Stimulated activated CD8-positive, alpha-beta memory T cell treated with anti-CD3 and anti-CD28 coated beads, Interleukin-2, amount 100 ng/mL, for 48 hours (primary cell): ENCODE measurements at places on chromosomes 3 and 15.

DNA sequence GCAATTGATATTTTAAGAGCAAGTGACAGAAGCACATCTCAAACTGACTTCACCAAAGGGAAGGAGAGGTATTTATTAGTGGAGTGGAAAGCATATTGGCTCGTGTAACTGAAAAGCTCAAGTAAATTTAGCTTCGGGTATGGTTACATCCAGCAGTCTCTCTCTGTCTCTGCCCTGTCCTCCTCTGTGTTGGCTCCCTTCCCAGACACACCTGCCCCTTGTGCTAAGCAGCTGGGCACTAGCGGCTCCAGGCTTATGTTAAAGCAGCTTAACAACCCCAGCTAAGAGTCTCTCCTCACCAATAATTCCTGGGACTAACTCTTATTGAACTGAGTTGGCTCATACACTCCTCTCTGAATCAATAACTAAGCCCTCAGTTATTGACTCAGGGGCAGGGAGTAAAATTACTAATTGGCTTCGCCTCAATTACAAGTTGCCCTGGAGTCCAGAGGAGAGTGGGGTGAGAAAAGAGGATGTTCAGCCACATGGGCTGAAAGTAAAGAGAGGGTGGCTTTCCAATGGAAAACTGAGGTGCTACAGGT lies 12.8 kb upstream of the SH3BP5 start:
- DNase-seq = no peak

- DNase-seq = no peak
Measured at GRCh38 chr3:190706582-190706981, 155.9 kb downstream of the GMNC start.

GRCh38 chr3:138440596-138440995 lies 6.2 kb downstream of the ESYT3 start:
- no peak for DNase-seq

DNA sequence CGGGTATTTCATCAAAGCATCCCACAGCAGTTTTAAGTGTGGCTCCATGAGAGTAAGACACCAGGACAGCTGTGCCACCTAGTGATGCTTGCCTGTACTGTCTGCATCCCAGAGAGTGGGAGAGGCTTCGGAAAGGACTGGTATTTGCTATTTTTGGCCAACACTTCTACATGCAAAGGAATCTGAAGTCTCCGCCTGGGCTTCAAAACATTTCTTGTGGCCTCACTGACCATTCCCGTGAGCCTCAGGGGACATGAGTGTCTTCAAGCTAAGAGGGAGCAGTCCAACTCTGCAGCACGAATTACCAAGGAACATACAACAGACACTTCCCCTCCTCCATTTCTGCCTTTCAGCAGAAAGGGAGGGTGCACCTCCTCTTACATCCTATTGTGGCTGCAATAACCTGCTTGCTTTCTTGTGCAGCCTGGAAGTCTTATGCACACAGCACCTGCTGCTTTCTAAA lies 177.5 kb downstream of the RORA start:
- no peak for DNase-seq

GRCh38 chr3:147701195-147701594 lies 292.0 kb downstream of the ZIC1 start:
- DNase-seq = no peak

GRCh38 chr15:27323801-27324200 lies 352.8 kb downstream of the GABRG3 start:
- no peak for DNase-seq

- DNase-seq = no peak
Measured at GRCh38 chr3:64901522-64901885, 213.7 kb upstream of the ADAMTS9 start.

- no peak for DNase-seq
Measured at GRCh38 chr3:14700891-14701290, 25.9 kb downstream of the C3orf20 start.

GRCh38 chr15:72353266-72353665 lies 22.5 kb downstream of the HEXA start:
- no peak for DNase-seq

- DNase-seq = no peak
Measured at GRCh38 chr15:29299784-29300183, 30.2 kb upstream of the NSMCE3 start.

DNA sequence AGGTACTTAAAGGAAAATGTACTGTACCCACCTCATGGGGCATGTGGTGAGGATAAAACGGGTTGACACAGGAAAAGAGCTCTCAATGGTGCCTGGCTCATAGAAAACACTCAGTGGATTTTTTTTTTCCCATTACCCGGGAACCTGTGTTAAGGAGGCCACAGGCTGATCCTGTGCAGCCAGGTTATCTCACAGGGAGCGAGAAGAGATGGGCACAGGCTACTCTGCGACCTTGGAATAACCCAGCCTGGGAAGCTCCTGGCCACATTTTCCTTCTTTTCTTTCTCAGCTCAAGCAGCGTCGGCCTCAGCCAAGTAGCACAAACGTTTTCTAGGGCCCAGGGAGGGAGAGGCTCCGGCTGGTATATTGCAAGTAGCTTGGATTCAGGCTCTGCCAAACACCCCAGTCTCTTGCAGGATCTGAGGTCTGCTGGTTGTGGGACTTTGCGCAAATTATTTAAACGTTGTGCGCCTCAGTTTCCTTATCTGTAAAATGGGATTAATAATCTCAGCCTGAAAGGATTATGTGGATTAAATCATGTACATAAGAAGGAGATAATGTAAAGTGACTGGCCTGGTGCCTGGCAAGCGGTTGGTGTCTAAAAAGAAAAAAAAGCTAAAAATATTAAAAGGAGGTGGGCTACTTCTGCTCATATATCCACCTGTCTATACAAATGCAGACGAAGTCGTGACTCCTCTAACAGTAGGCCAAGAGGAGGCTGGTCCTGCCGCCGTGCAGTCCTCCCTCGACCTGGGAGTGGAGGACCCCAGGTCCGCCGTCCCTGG lies 2.2 kb downstream of the FURIN start:
- DNase-seq = no peak

GRCh38 chr3:12974334-12974733 lies 98.9 kb downstream of the IQSEC1 start:
- DNase-seq = no peak

DNA sequence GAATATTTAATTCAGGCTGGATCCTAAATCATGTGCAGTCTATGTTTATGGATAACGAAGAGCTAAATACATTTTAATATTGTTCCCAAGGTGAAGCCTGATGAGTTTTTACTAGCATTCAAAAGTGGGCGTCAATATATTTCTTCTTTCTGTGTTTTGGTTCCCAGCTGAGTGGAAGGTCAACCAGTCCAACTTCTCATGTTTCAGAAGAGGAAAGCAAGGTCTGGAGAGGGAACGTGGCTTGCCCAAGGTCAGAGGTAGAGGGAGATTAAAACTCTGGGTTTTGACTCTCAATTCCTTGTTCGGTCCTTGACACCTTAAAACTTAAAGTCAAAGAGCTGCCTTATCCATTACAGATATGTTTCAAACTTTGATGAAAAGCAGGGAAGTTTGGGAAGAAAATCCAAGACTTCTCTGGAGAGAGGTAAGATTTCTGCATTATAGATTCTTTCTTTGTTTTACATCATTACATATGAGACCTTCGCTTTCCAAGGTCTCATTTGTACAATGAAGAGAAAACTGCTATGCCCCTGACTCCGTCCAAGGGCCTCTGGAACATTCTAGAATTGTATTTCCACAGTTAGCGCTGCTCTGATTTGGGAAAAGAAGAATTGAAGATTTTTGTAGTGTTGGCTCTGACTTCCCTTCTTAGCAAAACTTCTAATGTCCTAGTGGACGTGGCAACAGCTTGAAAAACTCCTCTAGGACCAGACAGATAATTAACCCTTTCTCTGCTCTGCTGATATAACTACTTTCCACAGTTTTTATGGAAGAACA lies 57.7 kb upstream of the HES1 start:
- DNase-seq = no peak

DNA sequence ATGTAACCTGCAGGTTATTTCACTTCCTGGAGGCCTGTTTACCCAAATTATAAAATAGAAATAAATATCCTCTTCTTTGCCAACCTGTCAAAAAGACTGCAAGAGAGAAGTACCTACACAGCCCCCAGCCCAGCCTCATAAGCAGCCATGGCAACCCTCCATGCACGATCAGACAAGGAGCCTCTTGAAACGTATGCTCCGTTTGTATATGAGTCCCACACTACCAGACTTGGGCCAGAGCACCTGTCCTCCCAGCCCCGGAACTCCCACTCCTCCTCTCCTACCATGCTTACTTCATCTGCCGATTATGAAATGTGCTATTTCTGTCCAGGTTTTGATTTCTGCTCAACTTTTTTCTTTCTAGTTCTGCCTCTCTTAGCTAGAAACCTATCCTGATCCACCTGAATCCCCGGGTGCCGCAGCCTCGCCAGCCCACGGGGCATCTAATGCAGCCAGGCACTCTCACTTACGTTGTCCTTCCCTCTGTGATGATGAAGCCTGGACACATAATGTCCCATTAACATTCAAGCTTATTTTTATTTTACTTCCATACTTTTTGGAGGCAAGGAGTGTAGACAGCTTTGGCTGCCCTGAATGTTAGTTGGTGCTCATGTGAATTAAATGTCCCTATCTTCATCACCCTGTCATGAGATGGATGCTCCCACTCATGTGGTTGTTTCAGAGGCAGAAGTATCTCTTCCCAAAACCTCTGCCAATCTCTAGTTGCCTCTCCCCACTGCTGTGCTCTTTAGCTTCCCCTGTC lies 73.8 kb downstream of the MB21D2 start:
- no peak for DNase-seq

- no peak for DNase-seq
Measured at GRCh38 chr15:43225201-43225949, 4.6 kb upstream of the EPB42 start.

GRCh38 chr3:53234130-53234840 lies 21.5 kb downstream of the TKT start:
- DNase-seq = no peak

GRCh38 chr3:166296179-166296783 lies 459.1 kb upstream of the BCHE start:
- no peak for DNase-seq

- DNase-seq = no peak
Measured at GRCh38 chr3:119235151-119235550, 5.5 kb downstream of the B4GALT4 start.
